NAMALWA (cell line): ENCODE measurements at places on chromosomes 5 and 9.

GRCh38 chr5:105504-106070, 13.6 kb downstream of the PLEKHG4B start:
- no peak for DNase-seq

GRCh38 chr5:139243425-139243970, 45.3 kb upstream of the SIL1 start:
- DNase-seq: no peak

DNA sequence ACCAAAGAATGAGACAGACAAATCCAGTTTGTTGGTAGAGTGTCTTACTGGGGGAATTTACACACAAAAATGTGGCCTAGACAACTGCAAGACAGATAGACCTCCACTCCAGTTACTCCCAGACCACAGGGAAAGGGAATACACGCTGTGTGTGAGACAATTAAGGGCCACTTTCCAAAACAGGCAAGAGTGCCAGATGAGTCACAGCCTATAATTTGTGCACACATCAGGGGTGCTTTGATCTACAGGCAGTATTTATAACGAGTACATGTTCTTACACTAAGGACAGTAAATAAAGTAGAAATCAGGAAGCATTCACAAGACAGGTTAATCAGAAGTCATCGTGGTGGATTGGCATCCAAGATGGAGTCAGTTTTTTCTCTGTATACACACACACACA, 114.8 kb downstream of the ZNF622 start:
- no peak for DNase-seq

DNA sequence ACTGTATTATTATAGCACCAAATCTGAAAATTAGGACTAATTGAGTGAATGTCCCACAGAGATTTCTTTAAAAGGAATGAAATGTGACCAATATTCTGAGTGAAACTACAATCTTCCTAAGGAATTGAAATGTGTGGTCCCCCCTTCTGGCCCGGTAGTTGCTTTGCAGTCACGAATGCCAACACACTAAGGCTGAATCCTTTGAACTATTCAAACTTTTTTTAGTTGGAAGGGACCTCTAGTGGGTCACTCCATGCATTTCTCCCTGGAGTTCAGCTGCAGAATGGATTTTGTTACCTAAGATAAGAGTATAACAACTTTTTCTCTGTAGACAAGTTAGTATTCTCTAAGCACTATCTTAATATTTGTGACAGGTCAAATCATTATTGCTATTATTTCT, 2.8 kb downstream of the CDH6 start:
- DNase-seq: no peak

GRCh38 chr9:21810388-21810787, 8.0 kb downstream of the MTAP start:
- no peak for DNase-seq

DNA sequence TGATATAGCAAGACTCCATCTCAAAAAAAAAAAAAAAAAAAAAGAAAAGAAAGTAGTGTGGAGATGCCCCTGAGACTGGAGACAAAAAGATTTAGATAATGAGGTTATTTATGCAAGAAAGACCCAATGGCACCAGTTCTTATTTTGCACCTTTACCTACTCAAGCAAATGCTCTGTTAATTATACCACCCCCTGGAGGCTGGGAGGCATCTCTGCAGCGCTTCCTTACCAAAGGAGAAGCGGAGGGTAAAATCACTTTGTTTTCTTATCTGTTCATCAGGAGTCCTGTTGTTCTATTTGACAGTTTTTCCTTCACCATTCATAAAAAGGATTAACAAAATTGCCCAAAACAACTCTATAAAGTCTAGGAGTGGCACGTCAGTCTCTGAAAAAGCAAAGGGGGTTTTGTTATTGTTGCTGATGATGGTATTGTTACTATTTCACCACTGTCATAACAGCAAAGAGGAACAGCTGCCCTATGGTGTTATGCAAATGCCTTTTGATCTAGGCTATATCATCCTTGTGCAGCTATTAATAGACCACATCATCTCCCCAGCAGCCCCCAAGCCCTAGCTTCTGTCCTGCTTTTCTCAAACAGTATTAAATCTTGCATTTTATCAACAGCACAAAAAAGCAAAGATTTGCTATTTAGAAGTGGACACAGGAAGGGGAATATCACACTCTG, 174.0 kb downstream of the PALM2AKAP2 start:
- peak; percentile 38 for DNase-seq
